ENCODE measurements at places on chromosomes 5 and 9.
A peak's percentile ranks its signal among the peaks of the same experiment; 100 is the strongest.

DNA sequence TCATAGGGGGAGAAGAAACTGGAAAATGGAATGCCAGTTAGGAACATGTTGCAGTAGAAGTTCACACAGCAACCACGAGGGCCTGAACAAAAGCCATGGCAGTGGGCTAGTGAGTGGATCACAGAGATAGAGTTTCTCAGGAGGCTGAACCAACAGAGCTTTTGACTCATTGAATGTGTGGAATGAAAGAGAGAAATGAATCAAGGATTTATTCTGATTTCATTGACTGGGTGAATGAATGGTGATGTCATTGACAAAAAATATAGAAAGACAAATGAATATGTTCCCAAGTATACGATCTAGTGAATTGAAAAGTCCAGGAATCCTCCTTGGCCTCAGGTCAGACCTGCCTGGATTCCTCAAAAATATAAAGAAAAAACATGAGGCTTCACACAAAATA, 99.2 kb downstream of the ZNF462 start:
- peak; percentile 56 for DNase-seq

DNA sequence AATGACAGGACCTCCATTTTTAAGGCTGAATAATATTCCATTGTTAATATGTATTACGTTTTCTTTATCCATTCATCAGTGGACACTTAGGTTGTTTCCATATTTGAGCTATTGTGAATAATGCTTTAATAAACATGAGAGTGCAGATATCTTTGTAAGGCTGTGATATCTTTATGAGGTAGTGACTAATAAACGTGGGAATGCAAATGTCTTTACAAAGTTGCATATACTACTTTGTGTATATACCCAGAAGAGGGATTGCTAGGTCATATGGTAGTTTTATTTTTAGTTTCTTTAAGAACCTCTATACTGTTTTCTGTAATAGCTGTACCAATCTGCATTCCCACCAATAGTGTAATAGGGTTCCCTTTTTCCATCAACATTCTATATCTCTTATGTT, 148.7 kb downstream of the FOCAD start:
- no peak for DNase-seq

DNA sequence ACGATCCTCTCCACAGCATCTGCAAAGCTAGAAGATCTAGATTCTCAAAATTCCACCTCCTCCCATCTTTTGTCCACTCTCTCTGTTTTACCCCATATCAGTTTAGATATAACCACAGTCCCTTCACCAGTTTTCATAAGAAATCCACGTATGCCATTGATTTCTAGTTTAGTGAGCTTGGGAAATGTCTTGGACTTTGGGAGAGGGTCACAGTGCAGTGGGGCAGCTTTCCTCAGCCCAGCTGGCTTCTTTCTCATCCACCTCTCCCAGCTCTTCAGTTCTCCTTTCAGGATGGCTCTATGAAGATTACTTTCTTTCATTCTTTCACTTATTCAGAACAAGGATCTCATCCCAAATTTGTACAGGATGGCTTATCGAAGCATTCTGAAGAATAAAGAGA, 203.9 kb upstream of the ADCY2 start:
- no peak for DNase-seq

DNA sequence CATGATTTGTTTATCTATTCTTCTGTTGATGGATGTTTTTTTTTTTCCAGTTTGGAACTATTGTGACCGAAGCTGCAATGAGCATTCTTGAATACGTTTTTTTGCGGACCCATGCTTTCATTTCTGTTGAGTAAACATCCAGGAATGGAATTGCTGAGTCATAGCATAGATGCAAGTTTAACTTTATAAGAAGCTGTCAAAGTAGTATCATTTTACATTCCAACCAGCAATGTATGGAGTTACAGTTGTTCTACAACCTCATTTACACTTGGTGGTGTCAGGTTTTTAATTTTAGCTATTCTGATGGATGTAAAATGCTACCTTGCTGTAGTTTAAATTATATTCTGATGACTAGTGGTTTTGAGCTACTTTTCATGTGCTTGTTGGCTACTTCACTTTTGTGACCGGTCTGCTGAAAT, 49.0 kb downstream of the NPR3 start:
- DNase-seq: peak; percentile 93

DNA sequence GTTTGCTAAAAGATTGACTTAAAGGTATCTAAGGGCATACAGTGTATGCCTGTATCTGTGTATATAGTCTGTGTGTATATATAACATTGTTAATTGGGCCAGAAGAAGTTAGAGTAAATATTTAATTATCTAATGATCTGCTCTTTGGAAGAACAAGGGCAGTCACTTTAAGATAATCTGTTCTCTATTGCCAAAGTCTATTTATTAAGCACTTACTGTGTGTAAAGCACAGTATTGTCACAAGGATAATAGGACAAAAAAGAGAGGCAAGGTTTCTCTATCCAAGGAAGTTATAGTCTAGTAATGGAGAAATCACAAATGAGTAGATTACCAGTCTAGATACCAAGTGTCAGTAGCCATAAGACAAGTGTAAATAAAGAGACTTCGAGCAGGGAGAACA, 51.5 kb downstream of the SV2C start:
- DNase-seq: no peak

GRCh38 chr5:54829676-54830535, 155.5 kb downstream of the ESM1 start:
- no peak for DNase-seq

GRCh38 chr5:142017832-142018427, 5.1 kb upstream of the GNPDA1 start:
- peak; percentile 80 for DNase-seq

DNA sequence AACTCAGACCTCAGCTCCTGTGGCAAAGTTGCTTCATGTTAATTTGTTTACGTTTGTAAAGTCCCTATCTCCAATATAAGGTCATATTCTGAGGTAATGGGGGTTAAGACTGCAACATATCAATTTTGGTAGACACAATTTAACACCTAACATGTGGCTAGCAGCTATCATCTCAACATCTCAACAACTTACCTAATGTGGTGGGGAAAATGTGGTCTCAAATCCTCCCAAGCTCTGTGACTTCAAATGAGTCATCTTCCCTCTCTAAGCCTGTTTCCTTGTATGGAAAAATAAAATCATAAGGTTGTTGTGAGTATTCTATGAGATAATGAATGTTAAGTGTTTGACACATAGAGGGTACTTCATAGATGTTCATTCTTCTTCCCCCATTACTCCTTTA, 443.3 kb downstream of the CDK5RAP2 start:
- DNase-seq: no peak

GRCh38 chr5:62077823-62078550, 228.0 kb upstream of the KIF2A start:
- no peak for DNase-seq

DNA sequence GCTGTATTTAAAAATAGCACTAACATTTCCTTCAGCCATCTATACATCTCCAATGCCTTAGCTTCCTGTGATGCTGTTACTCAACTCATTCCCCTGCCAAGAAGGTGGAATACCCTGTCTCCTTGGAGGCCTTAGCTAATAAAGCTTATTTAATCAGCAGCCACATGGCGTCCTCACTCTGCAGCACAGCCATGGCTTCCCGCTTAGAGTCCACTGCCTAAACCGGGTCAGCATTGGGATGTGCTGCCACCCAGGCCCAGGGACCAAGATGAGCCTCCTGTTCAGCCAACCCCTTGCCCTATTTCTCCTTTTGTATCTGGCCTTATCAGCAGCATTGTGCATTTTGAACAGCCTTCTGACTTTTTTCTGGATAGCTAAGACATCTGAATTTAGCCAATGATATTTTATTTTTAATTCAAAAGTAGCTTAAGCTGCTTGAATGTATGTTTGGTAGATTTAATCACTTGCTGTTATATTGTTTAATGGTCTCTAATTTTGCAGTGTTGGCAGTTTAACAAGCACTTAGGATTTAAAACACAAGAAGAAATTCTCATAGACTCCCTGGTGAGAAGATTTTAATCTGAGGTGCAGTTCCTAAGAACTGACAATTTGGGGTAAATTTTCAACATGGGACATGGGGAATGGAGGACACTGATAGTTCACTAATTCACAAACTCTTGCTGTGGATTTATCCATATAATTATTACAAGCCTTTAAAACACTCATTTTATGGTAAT, 113.0 kb downstream of the RPS23 start:
- peak; percentile 84 for DNase-seq

DNA sequence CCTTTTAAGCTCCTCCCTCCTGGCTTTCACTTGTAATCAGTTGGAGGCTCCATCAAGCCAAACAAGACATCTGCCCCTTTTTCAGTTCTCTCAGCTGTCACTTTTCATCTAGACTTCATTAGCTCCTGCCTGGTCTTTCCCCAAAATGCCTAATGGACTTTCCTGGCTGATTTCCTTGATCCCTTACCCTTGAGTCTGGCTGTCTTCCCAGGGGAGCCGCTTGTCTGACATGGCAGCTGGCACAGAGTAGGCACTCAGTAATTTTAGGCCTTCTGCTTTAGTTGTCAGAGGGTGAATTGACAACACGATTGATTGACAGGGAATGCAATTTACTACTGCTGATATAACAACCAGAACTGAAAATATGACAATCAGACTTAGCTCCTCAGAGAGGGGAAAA, 2.1 kb downstream of the C9orf153 start:
- DNase-seq: no peak

DNA sequence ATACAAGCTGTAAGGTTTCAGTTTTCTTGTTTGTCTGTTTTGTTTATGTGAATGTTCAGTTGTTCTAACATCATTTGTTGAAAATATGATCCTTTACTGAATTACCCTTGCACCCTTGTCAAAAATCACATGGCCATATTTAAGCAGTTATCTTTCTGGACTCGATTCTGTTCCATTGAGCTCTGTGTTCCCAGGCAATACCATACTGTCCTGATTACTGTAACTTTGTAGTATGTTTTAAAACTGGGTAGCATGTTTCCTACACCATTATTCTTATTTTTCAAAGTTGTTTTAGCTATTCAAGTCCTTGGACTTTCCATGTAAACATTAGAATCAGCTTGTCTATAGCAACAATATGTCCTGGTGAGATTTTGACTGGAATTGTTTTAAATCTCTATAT, 66.7 kb upstream of the PRSS3 start:
- no peak for DNase-seq

DNA sequence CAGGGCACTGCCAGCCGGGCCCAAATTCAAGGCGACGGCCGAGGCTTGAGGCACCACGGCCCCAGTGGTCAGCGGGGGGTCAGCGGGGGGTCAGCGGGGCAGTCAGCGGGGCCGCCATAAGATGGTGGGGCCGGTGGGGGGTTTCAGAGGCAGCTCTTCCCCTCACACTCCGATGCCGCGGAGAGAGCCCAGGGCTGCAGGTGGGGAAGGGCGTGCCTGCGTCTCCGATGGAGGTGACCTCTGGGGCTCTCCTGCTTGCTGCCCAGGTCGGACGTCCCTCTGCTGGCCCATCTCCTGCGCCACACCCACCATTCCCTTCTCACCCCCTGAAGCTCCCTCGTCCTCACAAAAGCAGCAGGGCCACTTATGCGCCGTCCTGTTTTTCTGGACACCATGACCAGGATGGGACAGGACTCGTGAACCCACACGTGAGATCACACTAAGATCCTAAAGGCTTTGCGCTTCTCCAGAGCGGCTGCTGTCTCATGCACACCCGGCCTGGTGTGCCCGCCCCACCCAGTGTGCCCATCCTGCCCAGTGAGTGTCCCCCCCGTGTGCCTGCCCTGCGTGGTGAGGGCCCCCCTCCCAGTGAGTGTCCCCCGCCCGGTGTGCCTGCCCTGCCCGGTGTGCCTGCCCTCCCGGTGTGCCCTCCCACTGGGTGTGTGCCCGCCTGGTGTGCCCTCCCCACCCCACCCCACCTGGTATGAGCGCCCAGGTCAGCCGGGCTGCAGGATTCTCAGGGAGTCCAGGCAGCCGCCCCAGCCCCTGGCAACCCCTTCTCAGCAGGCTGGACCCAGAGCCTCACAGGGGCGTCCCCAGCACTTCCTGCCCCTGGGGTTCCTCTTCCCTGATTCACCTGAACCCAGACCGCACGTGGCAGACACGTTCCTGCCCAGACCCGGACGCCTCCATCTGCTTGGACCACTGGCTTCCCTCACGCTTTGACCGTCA, 48.7 kb upstream of the NKD2 start:
- DNase-seq: no peak

DNA sequence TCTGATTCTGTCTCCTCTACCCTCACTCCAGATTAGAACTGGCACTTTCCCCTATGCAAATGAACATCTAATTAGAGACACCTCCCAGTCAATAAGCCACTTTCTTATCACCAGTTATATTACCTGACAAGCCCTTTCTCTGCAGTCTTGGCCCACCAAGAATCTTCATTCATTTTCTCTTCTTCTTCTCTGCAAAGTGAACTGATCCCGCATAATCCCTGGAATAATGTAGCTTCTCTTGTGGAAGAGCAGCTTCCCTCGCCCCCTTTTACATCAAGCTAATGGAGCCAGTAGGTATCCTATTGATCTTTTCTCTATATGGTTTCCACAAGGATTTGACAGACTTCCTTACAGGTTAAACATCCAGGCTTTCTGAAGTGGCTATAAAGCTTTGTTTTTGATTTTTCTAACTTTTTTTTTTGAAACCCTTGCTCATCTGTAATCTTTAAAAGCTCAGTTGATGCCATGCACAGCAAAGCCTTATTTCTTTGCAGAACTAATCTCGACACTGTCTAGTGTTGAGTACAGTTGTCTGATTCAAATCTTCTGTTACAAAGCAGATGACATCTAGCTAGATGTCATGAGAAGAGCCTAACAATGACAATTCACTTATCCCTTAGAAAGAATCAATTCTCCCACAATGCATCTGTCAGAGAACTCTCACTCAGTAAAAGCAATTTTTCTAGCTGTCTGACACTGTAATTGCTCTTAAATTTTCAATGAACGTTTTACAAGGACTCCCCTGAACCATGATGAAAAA, 281.4 kb downstream of the ISL1 start:
- DNase-seq: no peak

GRCh38 chr9:137454597-137455358, 4.4 kb downstream of the NSMF start:
- peak; percentile 42 for DNase-seq

GRCh38 chr5:52738095-52738506, 49.6 kb upstream of the ITGA1 start:
- peak; percentile 78 for DNase-seq

- peak; percentile 23 for DNase-seq
Observed at GRCh38 chr5:107456281-107456715, 214.4 kb downstream of the EFNA5 start.

DNA sequence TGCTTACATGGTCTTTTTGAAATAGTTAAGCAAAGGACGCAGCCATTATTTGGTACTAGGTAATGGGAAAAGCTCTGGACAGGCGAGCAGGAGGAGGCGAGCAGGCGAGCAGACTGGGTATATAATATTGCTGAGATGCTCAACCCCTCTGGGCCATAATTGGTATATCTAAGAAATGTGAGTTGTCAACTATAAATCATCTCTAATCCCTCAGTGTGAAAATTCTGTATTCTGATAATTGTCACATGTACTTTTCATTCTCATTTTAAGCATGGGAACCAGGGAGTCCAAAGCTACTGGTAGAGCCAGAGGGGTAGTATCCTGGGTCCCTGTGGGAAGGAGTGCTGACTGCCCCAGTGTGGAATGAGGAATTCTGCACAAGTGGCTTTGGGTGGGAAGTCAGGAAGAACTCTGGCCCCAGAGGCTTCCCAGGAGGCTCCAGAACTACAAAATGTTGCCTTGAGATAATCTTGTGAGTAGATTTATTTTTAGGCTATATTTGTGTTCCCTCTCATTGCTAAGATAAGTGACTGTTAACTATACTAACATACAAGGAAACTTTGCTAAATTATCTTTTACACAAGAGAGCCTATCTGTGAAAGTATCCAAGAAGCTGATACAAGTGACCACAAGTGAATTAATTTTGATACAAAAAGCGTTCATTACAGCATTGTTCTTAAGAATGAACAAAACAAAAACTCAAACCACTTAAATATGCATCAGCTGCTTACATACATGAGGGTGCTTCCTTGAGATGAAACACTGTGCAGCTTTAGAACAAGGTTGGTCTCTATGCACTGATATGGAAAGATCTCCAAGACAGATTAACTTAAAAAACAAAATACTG, 70.5 kb upstream of the TNFAIP8 start:
- DNase-seq: no peak

All from choroid plexus epithelial cell (primary cell).